Hindlimb muscle (tissue), 1 donor: ENCODE measurements at places on chromosomes 5 and 9. TPM values are rescaled to one million over a fixed set of nuclear protein-coding genes. Genes with fewer than 3 reads are reported as not detected.

Gene S1PR3
- polyA plus RNA-seq, result 24.3 TPM

- DNase-seq, result no peak
These were observed 82.4 kb upstream of the TAS2R1 start for GRCh38 chr5:9712506-9712905.

GRCh38 chr5:73722231-73722630 lies 96.2 kb downstream of the ARHGEF28 start:
- peak; percentile 11 for DNase-seq

- no peak for DNase-seq
These were observed 37.3 kb downstream of the ARHGAP26 start for GRCh38 chr5:142807372-142807911.

DNA sequence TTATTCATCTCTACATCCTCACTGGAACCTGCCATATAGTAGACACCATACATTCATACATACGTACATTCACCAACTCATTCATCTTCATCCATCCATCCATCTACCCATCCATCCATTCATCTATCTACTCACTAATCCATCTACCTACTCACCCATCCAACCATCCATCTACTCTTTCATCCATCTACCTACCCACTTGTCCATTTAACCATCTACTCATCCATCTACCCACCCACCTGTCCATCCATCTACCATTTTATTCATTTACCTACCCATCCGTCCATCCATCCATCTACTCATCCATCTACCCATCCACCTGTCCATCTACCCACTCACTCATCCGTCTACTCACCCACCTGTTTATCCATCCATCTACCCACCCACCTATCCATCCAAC lies 31.9 kb upstream of the LCP2 start:
- DNase-seq, result no peak

DNA sequence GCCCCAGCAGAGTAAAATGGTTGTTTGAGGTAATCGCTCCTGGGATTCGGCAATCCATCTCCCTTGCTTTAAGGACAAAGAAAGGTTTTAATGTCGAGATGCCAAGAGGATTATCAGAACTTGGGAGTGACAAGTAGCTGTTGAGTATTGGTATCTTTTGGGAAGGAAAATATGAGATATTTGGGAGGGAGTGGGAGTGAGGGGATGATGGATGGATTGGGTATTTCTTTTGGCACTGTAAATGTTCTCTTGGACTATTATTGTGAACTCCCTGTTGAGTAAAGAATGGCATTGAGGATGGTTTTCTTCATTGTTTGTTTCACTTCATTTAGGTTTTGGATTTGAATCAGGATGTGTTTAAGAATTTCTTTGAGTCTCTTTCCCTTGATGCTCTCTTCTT lies 86.1 kb downstream of the PIP5K1B start:
- DNase-seq, result no peak

Gene PJA2
- polyA plus RNA-seq, result 110 TPM

DNA sequence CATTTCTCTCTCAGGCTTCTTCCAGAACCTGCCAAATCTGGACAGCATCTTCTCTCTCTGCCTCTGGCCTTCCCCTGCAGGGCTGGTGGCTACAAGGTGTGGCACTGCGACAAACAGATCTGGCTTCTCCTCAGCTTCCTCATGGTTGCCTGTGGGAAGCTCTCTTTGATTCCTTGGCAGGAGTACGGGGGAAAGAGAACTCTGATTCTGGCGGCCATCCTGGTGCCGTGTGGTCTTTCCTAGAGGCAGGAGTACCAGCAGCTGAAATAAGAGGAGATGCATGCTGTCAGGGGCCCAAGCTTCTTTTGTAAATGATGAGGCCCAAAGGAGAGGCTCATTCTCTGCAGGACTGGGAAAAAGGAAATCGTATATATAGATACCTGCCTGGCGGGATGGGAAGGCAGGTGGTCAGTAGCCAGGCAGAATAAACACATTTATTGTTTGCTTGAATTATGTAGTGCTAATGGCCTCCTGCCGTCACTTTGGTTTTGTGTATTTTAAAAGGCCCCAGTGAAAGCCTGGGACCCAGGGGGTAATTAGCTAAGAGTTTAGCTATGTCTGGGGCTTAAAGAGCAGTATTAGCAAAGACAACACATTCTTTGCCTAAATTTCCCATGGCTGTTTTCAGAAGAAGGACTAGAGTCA lies at the start of gene CER1:
Gene CER1, minus strand, starts transcription at position 343 of the 645 bp plus-strand sequence. Its CDS starts 61 bp downstream, at position 282.
- no peak for DNase-seq

GRCh38 chr9:96480736-96481135 lies 30.8 kb downstream of the HABP4 start:
- no peak for DNase-seq

GRCh38 chr5:114120166-114120565 lies 241.7 kb upstream of the KCNN2 start:
- DNase-seq, result no peak

Gene PCDHGA10
- polyA plus RNA-seq, result 1.6 TPM

Gene UBTD2
- 55.2 TPM for polyA plus RNA-seq
